ENCODE measurements at places on chromosomes 1 and 21. TPM values are rescaled to one million over a fixed set of nuclear protein-coding genes. Genes with fewer than 3 reads are reported as not detected.

DNA sequence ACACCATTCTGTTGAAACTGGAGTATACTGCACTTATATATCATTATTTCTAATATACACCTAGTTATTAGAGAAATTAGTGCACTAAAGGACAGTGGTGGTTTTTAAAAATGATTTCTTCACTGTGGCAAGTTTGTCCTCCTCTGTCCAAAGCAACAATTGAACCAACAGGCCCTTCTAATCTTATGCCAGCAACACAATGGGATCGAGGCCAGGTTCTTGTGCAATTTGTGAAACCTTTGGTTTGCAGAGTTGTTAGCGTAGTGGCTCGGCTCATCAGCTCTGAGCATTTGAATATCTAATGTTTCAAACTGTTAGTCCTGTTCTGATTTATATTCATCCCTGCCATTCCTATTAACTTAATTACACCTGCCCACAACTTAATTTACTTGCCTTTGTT lies 9.9 kb upstream of the LRRC39 start:
- DNase-seq = no peak
- H3K27me3 ChIP-seq = no peaks in the 10 kb centered on the region
- no peak overlapping the region for H3K4me3 ChIP-seq
- no peaks in the 10 kb centered on the region for H3K36me3 ChIP-seq
- no peak overlapping the region for H3K27ac ChIP-seq
- H3K4me1 ChIP-seq = no peaks in the 10 kb centered on the region

DNA sequence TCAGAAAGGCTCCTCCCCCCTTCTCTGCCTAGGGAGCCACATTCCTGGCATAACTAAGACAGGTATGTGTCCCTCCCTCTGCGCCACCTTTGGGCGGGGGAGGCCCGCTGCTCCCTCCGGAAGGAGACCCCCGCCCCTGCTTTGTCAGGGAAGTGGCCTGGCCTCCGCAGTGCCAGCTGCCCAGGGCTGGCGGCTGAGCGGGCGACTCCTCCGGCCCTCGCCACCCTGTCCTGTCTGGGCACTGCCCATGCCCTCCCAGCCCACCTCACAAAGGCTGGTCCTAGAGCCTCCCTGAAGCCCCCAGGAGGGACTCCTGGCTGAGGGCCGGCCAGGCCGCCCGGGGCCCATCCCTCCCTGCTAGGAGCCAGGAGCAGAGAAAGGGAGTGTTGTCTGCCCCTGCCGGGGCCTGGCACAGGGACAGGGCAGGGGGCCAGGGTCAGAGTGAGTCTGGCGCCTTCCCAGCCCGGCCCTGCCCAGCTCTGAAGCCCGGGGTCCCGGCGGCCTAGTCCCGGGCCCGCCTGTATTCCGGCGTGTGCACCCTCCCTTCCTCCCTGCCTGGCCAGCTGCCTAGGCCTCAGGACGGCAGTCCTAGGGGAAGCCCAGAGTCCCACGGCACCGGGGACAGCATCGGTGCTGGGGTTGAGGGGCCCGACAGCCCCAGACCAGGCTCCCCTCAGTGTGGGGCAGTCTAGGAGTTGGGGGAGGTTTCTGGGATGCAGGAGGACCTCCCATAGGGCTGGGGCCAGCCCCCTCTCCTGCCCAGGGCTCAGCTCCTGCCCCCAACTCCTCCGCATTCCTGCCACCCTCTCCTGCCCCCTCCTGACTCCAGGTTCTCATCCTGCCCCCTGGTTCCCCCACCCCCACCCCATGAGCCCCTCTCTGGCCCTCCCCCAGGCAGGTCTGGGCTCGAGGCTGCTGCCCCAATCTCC lies 5.1 kb downstream of the AGRN start:
- H3K36me3 ChIP-seq = no peaks in the 10 kb centered on the region
- H3K27me3 ChIP-seq = no peaks in the 10 kb centered on the region
- H3K4me3 ChIP-seq = no peak overlapping the region
- H3K27ac ChIP-seq = no peak overlapping the region
- DNase-seq = no peak
- peaks cover 6% of the 10 kb centered on the region for H3K4me1 ChIP-seq

GRCh38 chr1:156238248-156238647 lies 3.7 kb upstream of the BGLAP start:
- no peak overlapping the region for H3K4me3 ChIP-seq
- peaks cover 39% of the 10 kb centered on the region for H3K36me3 ChIP-seq
- no peaks in the 10 kb centered on the region for H3K4me1 ChIP-seq
- DNase-seq = no peak
- no peaks in the 10 kb centered on the region for H3K27me3 ChIP-seq
- no peak overlapping the region for H3K27ac ChIP-seq

GRCh38 chr1:93991271-93991670 lies 82.0 kb upstream of the GCLM start:
- H3K4me3 ChIP-seq = no peak overlapping the region
- H3K36me3 ChIP-seq = no peaks in the 10 kb centered on the region
- DNase-seq = no peak
- H3K27ac ChIP-seq = no peak overlapping the region
- H3K4me1 ChIP-seq = no peaks in the 10 kb centered on the region
- H3K27me3 ChIP-seq = peaks cover 5% of the 10 kb centered on the region

DNA sequence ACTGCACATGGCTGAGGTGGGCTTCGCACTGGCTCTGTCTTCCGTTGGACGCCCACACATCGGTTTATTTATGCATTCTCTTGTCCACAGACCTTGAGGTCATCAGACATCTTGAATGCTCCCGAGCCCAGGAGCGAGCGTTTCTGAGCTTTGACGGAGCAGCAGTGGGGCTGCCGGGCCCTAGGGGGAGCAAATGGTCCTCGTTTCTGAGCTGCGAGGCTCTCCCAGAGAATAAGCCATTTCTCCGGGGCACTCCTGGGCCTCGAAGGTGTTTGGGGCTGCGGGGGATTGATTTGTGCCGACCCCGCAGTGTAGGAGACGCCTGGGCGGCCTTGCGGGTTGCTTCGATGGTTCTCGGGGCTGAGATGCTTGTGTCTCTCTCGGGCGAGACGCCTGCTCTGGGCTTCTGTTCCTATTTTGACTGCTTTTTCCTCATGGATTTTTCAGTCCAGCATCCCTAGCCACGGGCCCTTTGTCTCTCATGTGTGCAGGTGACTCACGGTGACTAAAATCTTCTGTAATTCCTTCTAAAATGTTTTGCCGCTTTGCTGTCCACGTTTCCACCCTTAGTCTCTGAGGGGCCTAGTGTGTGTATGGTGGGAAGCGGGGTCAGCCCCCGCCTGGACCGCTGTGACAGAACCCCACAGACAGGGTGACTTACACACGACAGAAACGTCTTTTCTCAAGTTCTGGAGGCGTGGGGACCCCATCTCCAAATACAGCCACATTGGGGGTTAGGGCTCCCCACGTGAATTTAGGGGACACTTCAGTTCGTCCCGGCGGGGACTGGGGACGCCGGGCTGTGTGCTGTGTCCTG lies 62.1 kb downstream of the FAAP20 start:
- H3K27me3 ChIP-seq = no peaks in the 10 kb centered on the region
- DNase-seq = no peak
- peak overlapping the region; percentile 64 for H3K27ac ChIP-seq
- H3K4me1 ChIP-seq = peaks cover 11% of the 10 kb centered on the region
- H3K36me3 ChIP-seq = no peaks in the 10 kb centered on the region

CCDC181 gene
- total RNA-seq = not detected

DNA sequence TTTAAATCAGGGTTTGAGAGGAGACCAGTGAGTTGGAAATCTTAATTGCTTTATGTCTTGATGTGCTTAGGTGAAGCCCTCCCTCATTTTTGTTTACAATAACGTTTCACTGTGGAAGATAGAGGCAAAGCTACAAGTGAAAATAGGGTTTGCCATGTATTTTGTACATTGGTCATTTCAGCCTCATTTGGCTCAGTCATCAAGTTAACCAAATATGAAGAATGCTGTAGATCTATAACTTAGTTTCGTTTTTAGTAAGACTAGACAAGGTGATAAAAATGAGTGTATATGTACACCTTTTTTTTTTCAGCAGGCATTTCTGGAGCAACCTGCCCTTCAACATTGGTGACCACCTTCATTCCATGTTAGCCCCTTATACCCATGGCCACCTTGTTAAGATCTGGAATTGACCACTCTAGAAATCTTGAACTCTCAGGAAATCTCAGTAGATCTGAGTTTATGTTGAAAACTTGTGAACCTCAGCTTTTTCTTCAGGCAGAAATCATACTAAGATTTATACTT lies 2.9 kb downstream of the NFYC start:
- peak overlapping the region; percentile 27 for H3K4me3 ChIP-seq
- H3K27me3 ChIP-seq = no peaks in the 10 kb centered on the region
- H3K27ac ChIP-seq = peak overlapping the region; percentile 22

LRRC38 gene
- not detected for total RNA-seq

- H3K4me3 ChIP-seq = no peak overlapping the region
- H3K27ac ChIP-seq = no peak overlapping the region
- H3K27me3 ChIP-seq = no peaks in the 10 kb centered on the region
- no peak for DNase-seq
These were observed 50.1 kb downstream of the TIAM1 start for GRCh38 chr21:31293986-31294385.

GRCh38 chr1:236000781-236001180 lies 64.1 kb downstream of the NID1 start:
- H3K36me3 ChIP-seq = no peaks in the 10 kb centered on the region
- H3K27me3 ChIP-seq = no peaks in the 10 kb centered on the region
- H3K4me3 ChIP-seq = no peak overlapping the region
- H3K27ac ChIP-seq = peak overlapping the region; percentile 90
- DNase-seq = no peak
- peaks cover 52% of the 10 kb centered on the region for H3K4me1 ChIP-seq

GRCh38 chr1:183942933-183943693 lies 94.4 kb downstream of the COLGALT2 start:
- H3K27me3 ChIP-seq = no peaks in the 10 kb centered on the region
- H3K36me3 ChIP-seq = no peaks in the 10 kb centered on the region
- H3K4me3 ChIP-seq = no peak overlapping the region

DNA sequence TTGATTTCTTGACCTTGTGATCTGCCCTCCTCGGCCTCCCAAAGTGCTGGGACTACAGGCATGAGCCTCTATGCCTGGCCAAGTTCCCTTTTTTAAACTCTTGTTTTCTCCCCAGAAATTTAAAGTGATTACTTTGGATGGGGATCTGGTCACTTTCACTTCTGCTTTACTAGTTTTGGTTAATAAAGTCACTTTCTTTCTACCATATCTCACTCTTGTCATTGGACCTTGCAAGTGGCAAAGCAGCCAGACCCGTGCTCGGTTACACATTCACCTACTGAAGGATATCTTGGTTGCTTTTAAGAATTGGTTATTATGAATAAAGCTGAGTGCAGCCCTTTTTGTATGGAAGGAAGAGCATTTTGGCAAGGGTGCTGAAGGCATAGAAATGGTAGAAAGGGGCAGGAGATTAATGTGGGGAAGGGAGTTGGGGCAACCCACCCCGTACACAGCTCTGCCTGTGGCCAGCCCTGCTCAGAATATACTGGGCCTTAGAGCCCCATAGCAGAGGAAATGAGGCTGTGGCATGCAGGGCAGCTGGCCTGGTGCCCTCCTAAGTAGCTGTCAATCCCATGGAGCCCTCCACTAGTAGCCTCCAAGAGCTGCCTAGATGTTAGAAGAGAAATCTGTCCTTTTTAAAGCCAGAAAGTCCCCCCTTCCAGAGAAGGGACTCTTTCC lies 40.7 kb downstream of the CD2 start:
- H3K4me3 ChIP-seq = no peak overlapping the region
- H3K36me3 ChIP-seq = no peaks in the 10 kb centered on the region
- no peak overlapping the region for H3K27ac ChIP-seq
- H3K27me3 ChIP-seq = no peaks in the 10 kb centered on the region
- DNase-seq = no peak

DNA sequence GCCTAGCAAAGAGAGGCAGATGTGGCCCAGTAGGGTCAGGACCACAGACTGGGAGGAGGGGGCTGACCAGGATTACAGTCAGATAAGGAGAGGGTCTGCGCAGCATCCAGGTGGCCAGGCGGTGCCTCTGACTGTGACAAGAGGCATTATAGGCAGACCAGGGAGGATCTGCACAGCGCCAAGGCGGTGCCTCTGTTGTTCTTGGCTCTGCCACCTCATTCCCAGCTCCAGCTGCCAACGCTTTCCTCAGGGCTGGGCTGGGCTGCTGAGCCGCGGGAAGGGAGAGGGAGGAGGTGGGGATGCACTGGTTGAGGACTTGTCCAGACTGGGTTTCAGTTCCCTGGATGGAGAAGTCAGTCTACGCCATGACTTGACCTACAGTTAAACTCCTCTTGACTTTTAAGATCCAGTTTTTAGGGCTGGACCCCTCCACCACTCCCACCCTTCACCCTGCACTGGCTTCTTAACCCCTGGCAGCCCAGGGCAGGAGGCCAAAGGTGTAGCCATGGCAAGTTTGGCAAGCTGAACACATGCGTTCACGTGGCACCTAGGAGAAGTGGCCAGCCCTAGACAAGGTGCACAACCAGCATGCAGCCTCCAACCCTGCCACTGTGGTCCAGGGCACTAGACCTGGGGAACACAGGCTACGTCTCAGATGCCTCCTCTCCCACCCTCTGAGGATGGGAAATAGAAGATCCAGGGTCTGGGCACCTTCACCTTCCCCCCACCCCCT lies 4.5 kb upstream of the CRABP2 start:
- DNase-seq = no peak
- no peak overlapping the region for H3K4me3 ChIP-seq
- no peaks in the 10 kb centered on the region for H3K27me3 ChIP-seq
- no peak overlapping the region for H3K27ac ChIP-seq
- H3K36me3 ChIP-seq = no peaks in the 10 kb centered on the region

GRCh38 chr21:20215959-20216358 lies 782.2 kb upstream of the NCAM2 start:
- no peak overlapping the region for H3K4me3 ChIP-seq
- H3K27me3 ChIP-seq = no peaks in the 10 kb centered on the region
- H3K27ac ChIP-seq = no peak overlapping the region
- no peaks in the 10 kb centered on the region for H3K36me3 ChIP-seq
- DNase-seq = no peak
- H3K4me1 ChIP-seq = no peaks in the 10 kb centered on the region

DNA sequence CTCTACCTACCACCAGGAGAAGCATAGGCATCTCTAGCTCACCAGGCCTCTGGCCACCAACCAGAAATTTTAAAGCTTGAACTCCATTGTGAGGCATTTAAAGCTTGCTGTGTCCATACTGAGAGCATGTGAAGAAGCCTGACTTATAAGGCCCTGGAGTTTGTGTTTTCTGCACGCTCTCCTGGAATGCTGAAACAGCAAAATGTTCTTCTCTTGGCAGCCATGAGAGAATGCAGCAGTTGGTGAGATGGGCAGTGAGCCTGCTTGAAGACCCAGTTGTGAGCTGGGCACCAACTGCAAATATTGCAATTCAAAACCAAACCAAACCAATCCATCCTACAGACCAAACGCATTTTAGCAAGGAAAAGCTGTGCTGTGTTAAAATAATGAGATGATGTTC lies 170.0 kb upstream of the IVNS1ABP start:
- no peaks in the 10 kb centered on the region for H3K36me3 ChIP-seq
- no peak overlapping the region for H3K27ac ChIP-seq
- DNase-seq = no peak

DNA sequence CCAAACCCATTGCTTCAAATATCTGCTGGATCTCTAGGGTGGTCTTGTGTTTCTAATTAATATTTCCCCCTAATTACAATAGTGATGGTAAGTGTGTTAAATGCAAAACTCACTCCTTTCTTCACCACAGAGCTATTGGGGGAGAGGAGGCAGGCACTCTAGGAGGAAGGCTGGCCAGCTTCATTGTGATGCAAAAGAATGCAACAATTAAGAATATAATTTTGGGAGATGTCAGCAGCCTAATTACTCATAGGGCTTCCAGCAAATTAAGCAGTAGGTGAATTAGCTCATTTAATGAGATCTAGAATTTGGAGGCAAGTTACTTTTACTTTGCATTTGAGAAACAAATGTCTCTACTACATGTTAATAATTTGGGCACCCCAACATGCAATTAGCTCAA lies 560.4 kb upstream of the DAB1 start:
- H3K4me3 ChIP-seq = no peak overlapping the region
- H3K27ac ChIP-seq = no peak overlapping the region
- H3K36me3 ChIP-seq = no peaks in the 10 kb centered on the region
- no peak for DNase-seq
